ENCODE measurements at places on chromosomes 1 and 21.

DNA sequence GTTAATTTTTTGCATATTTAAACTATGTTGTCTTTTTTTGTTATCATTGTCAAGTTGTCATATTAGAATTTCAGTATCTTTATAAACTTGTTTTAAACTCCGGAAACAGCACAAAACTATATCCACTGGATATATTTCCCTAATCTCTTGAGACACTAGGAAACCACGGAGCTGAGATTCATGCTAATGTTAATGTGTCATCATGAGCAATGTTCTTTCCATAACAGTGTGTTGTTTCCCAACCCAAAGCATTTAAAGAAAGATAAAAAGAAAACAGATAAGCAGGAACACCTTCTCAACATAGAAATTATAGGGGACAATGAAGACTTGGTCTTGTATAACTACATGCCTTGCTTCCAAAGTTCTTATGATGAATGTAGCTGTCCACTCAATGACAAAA, 626.2 kb upstream of the TMPRSS15 start:
- no peak for DNase-seq

- DNase-seq, result peak; percentile 70
These were observed at the start of gene KCNA2 for GRCh38 chr1:110605901-110606656. Gene KCNA2 (minus strand): TSS chr1:110606358. CDS start chr1:110604782, 1,576 bp downstream.

- peak; percentile 82 for DNase-seq
These were observed 471.7 kb upstream of the VAMP3 start for GRCh38 chr1:7299329-7299799.

- DNase-seq, result peak; percentile 66
These were observed 21.0 kb downstream of the SLC37A1 start for GRCh38 chr21:42534421-42535378.

DNA sequence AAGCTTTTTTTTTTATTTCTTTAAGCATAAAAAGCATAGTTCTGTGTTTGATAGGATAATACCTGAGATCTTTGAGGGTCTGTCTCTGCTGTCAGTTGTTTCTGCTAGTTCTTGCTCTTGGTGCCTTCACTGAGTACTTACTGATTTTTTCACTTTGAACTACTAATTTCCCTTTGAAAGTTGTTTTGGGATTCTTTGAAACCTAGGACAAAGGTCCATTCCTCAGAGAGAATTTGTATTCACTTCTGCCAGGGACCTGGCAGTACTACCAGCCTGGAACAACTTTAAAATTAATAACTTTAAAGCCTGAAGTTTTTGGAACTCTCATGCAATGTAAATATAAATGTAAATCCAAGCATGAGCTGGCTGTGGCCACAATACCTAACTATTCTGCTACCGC, 190.1 kb downstream of the TM2D1 start:
- no peak for DNase-seq

DNA sequence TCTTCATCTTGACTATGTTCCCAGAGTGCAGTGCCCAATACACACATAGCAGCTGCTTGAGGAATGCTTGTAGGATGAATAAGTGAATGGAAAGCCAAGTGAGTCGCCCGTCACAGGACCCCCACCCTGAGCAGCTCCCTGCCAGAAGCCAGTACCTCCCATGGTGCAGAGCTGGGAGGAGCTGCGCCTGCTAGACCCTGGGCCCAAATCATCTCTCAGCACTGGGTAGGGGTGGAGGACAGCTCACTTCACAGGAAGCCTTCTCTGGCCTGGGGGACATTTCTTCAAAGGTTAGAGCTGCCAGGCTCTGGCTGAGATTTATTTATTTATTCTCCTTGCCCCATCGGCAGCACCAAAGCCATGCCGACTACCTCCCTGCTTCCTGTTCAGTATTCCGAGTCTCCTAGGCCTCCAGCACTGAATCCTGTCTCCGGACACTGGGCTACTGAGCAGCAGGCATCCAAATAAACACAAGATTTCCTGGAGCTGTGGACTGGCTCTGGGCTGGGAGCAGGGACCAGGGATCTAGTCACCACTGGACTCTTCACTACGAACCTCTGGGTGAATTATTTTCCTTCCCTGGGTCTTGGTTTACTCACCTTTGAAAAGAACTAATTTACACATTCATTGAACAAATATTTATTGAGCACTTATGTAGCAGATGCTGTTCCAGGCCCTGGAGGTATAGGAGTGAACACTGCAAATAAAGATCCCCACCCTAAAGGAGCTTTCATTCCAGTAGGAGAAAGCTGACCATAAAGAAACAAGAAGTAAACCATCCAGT, 187.7 kb downstream of the TRABD2B start:
- DNase-seq, result no peak

GRCh38 chr1:155062151-155062686, 1.3 kb upstream of the EFNA4 start:
- DNase-seq, result no peak

GRCh38 chr21:30395731-30396130, at the start of gene KRTAP13-1:
Gene KRTAP13-1 (plus strand): TSS chr21:30396031. CDS start chr21:30396087, 56 bp downstream.
- DNase-seq, result no peak

- no peak for DNase-seq
These were observed 120.9 kb downstream of the EDEM3 start for GRCh38 chr1:184633785-184634184.

GRCh38 chr1:15726508-15726907, 9.6 kb upstream of the SLC25A34 start:
- DNase-seq, result no peak

GRCh38 chr21:43789276-43790009, at the start of gene RRP1:
Gene RRP1 (plus strand): TSS chr21:43789577. CDS start chr21:43789630, 53 bp downstream.
- DNase-seq, result peak; percentile 86

DNA sequence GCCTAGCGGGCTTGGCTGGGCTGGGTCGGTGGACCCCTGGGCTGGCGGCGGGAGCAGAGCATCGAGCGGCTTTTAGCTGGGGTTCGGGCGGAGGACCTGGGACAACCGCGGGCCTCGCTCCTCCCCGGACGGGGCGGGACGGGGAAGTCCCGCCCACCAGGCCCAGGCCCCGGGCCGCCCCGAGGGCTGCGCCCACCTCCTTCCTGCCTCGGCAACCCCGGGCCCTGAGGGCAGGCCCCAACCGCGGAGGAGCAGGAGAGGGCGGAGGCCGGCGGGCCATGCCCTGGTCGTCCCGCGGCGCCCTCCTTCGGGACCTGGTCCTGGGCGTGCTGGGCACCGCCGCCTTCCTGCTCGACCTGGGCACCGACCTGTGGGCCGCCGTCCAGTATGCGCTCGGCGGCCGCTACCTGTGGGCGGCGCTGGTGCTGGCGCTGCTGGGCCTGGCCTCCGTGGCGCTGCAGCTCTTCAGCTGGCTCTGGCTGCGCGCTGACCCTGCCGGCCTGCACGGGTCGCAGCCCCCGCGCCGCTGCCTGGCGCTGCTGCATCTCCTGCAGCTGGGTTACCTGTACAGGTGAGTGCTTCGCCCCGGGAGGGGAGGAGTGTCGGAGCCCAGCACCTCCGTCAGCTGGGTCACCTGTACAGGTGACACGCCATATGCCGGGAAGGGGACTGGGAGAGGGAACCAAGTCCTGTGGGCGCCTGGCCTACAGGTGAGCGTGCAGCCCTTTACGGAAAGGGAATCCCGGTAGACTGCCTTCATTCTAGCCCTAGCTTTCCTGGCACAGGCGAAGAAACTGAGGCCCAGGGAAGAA, at the start of gene XKR8:
Gene XKR8, plus strand, starts transcription at position 182 of the 812 bp plus-strand sequence. Its CDS starts 97 bp downstream, at position 279.
- DNase-seq, result peak; percentile 65

DNA sequence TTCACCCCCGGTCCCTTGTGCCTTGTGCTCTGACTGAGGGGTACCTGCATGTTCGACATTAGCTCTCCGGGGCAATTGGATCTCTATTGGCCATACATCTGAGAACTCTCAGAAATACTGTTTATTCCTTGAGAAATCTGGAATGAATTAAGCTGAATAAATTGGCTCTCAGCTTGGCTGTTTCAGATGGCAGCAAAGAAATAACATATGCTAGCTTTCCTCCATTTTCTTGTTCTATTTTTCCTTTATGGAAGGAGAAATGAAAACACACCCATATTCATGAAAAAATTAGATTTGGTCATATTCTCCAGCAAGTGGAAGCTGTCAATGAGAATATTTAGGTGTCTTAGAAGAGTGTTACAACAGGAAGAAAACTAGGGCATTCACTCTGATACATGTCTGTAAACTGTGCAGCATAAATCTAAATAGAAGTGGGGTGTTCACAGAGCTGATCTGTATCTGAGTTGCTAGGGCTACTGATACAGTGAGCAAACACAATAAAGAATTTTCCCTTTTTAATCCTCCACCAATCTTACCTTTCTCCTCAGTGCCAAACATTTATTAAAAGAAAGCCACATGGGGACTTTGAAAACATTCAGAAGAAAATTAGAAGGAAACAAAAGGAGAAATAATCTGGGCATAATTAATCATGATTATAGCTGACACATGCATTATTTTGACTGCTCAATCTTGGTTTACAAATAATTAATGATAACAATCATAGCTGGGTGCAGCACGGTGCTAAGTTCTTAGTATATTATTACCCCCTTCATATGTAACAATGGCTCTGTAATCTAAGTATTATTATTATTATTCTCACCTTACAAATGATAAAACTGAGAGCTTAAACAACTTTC, 671.9 kb upstream of the USP24 start:
- no peak for DNase-seq

- no peak for DNase-seq
These were observed 44.9 kb upstream of the SLC30A10 start for GRCh38 chr1:219973213-219973612.

DNA sequence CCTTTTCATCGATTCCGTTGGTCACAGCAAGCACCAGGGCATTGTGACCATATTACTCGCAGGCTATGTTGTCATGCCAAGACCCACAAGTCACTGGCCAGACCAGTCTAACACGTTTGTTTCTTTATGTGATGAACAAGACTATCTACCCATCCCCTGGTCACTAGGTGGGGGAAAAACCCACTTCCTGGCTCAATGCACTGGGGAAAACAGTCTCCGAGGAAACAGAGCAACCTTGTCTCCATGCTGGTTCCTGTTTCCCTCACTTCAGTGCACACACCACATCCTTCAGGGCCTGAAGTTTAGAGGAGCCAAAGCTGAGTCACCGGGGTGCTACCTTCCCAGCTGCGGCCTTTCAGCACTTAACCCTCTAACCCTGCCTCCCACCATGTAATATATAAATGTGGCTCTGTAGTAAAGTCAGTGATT, 20.9 kb downstream of the ERICH3 start:
- DNase-seq, result no peak

- no peak for DNase-seq
These were observed 61.6 kb upstream of the ECE1 start for GRCh38 chr1:21351901-21352300.

GRCh38 chr1:36097693-36098585, 9.2 kb downstream of the ADPRS start:
- no peak for DNase-seq

GRCh38 chr1:22237433-22238093, 94.7 kb upstream of the WNT4 start:
- no peak for DNase-seq

DNA sequence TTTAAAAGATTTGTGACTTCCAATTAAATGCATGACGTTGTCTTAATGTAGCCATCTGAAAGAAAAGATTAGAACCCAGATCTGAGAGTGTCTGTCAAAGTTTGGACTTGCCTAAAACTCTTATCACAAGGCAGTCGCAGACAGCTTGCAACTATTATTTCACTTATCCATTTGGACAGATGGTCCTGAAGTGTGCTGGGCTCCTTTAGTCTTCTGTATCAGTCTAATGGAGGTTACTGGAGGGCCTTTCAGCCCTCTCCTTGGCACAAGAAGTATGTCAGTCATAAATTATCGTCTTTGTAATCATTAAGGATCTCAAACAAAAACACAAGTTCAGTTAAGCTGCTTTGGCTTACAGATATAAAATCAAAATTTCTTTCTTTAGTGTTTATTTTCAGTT, 15.5 kb downstream of the PROX1 start:
- DNase-seq, result no peak

DNA sequence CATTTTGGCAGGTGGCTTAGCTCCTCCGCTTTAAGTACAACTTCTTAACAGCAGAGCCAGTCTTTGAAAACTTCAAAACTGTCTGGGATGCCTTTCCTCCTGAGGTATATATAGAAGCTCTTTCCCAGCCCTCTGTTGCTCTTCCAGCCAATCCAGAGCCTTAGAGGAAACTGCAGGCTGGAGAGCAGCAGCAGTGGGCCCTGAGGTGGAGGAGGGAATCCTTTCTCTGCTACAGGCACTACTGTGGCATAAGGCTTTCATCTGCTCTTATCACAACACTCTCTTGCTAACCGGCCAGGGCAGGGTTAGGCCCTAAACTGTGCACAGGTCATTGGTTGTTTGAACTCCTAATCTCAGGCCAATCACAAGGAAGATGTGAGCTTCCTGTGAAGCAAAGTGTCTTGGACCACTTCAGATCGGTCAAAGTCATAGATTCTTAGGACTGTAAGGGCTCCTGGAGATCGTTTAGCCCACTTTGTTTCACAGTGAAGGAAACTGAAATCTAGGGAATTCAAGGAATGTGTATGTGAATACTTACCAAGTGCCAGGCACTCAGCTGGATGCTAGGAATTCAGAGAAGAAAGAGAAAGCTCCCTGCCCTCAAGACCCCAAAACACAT, at the start of gene RGS5:
Gene RGS5, minus strand, starts transcription at position 84 of the 619 bp plus-strand sequence. Its CDS starts 81 bp downstream, at position 3.
- no peak for DNase-seq

GRCh38 chr1:219322766-219323165, 149.1 kb downstream of the LYPLAL1 start:
- no peak for DNase-seq

DNA sequence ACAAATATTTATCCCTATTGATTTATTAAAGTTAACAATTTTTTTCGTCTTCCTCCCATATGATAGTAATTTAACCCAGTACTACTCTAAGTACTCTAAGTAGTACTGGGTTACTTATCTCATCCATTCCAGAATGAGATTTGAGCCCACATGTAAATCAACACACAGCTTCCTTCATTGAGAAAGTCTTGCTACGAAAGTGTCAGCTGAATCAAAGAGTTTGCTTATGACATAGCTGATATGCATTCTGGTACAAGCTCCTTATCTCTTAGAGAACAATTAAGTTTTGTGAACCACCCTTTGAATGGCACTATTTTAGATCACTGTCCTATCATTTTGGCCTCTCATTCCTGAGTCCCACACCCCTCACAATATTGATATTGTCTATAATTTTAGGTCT, 2.4 kb upstream of the SLC44A3 start:
- DNase-seq, result no peak

- no peak for DNase-seq
These were observed 782.2 kb upstream of the NCAM2 start for GRCh38 chr21:20215959-20216358.

DNA sequence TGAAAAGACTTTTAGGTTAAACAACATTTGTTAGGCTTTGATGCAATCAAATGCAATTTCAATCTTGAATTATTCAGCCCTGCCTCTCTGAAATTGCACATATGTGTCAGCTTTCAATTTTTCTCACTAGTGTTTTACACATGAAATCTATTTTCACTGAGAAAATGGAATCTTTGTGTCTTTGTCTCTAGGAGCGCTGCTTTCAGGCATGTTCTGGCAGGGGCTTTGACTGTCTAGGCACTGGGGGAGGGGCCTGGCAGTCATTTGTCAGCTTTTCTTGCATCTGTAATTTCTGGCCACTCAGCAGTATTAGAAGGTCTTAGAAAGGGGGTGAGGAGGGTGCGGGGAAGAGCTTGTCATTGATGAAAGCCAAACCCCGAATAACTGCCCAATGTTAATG, 264.4 kb downstream of the PTPRC start:
- DNase-seq, result peak; percentile 84

GRCh38 chr1:236064674-236065508, at the start of gene NID1:
Gene NID1 (minus strand): TSS chr1:236065090. CDS start chr1:236065079, 11 bp downstream.
- peak; percentile 36 for DNase-seq
